ENCODE measurements at places on chromosomes 4 and X. TPM values are rescaled to one million over a fixed set of nuclear protein-coding genes. Genes with fewer than 3 reads are reported as not detected.

DNA sequence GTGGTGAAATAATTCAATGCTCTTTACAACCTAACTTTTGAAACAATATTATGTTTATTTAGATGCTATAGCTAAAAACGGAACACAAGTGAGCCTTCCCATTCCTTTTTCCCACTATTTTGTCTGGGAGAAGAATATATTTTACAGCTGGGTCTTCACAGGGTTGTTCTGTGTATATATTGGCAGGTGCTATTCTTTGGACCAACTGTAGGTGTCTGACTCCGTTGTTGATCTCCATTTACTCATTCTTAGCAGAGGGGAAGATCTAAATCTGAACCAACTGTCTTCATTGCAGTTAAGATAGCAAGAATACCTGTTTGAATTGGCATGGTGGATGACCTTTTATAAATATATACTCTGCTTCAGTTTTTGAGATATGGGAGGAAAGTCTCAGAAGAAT lies 257.4 kb downstream of the CFAP299 start:
- DNase-seq = no peak

GRCh38 chr4:27089186-27089585 lies 228.5 kb downstream of the STIM2 start:
- no peak for DNase-seq

DNA sequence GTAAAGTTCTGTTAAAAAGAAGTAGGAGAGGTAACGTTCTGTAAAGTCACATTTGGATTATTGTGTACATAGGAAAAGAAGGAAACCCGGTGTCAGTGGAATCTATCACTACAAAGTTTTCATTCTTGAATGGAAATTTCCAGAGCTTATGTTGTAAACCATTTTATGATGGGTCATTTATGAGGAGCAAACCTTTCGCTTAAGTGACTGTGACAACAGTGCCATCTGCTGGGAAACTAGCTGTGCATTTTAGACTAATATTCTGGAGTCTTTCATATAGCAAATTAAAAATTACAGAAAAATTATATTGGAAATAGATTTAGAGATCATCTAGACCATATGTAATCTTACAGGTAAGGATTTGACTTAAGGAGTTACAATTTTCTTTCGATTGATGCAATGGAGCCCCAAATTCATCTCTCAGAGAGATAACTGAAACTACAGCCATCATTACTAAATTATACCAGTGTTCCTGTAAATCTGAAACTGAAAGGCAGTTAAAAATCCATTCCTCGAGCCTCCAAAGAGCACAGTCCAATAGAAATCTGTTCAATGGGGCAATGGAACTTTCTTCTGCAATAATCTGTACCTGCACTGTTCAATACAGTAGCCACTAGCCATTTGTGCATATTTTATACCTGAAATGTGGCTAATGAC lies 26.9 kb downstream of the ASB9 start:
- peak; percentile 67 for DNase-seq

DNA sequence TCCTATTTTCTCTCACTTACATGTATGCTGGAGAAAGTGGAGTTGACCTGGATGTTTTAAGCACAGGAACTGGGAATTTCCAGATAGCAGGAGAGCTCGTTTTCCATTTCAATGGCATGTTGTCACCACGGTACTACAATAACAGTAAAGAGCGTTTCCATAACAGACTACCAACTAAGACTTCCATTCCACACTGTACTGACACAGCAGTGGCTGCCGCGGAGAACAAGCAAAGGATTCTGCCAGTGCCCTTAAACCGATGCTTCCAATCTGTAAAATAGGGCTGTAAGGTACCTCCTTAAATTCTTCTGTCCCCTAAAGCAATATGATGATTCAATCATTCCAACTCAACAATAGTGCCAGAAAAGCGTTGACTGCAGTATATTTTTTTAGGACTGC lies 143.9 kb downstream of the KLHL13 start:
- no peak for DNase-seq

DNA sequence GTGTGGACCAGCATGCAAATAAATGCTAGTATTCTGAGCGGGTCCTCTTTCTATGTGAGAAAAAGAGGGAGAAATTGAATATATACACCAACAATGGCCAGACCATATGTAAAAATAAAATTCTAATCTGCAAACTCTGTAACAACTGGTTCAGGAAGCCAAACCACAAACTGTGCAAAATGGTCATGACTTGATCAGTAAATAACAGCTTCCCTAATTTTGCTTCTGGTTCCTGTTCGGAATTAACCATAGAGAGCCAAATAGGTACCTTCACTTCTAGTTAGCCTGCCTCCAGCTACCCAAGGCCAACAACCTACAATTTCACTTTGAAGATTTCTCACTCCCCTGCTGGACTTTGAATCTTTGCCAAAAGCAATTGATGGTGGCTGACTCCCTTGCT lies 1313.2 kb downstream of the ADGRL3 start:
- no peak for DNase-seq

- peak; percentile 50 for DNase-seq
Measured at GRCh38 chr4:1644891-1645657, 39.0 kb downstream of the FAM53A start.

- peak; percentile 56 for DNase-seq
Measured at GRCh38 chr4:38804654-38805295, at the start of gene TLR1. TLR1 (minus strand) TSS chr4:38804791; CDS start chr4:38798831, 5,960 bp downstream.

- DNase-seq = peak; percentile 72
Measured at GRCh38 chrX:10022580-10023245, 55.6 kb downstream of the CLDN34 start.

DNA sequence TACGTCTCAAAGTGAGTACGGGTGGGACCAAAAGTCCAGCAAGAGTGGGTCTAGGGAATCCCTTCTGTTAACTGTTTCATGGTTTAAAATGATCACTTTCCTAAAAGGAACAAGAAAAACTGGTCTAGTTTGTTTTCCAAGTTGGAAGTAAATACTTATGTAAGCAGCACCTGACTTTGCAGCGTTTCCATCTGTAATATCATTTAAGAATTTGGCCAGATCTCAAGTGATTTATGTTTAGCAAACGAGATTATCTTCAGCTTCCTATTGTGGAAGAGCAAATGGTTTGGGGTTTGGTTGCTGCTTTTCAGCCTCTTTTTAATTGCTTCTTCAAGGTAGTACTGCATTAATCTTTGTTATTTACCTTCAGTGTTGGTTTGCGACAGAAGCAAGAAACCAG lies 50.4 kb downstream of the FHIP1A start:
- no peak for DNase-seq

DNA sequence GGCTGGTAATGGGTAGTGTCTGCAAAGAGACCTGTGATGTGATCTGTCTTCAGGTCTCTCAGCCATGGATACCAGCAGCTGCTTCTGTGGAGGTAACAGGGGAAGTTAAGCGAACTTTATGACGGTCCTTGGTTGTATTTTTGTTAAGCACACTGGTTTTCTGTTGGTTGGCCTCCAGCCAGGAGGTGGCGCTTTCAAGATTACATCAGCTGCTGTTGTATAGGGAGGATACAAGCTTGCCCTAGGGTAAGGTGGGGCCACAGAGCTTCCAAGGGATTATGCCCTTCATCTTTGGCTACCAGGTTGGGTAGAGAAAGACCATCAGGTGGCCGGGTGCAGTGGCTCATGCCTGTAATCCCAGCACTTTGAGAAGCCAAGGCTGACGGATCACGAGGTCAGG lies 834.2 kb upstream of the GALNTL6 start:
- no peak for DNase-seq

GRCh38 chr4:118983293-118983692 lies 94.6 kb downstream of the SYNPO2 start:
- no peak for DNase-seq

GRCh38 chrX:10173331-10173900 lies 16.6 kb downstream of the CLCN4 start:
- DNase-seq = peak; percentile 89

DNA sequence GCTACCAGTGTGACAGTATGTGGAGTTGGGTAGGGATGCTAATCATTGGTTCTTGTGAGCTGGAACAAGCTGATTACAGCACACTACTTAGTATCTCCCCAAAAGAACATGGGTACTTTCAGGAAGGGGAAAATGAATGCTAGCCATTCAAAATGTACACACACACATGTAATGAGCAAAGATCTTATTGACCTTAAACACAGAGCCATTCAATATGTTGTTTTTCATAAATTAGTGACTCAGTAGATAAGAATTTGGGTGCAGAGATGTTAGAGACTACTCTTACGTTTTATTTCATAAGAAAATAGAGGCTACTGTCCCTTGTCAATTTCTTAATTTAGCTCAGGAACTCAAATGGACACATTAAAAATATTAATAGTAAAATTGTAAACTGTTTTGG lies 509.5 kb upstream of the ATOH1 start:
- DNase-seq = no peak

VEGFD gene
- polyA plus RNA-seq = not detected

MAGEA8 gene
- polyA plus RNA-seq = not detected

NFXL1 gene
- polyA plus RNA-seq = 6.3 TPM

KLF8 gene
- 1.2 TPM for polyA plus RNA-seq

CNKSR2 gene
- polyA plus RNA-seq = 0.43 TPM

PDZD4 gene
- not detected for polyA plus RNA-seq

GUCY1B1 gene
- 0.56 TPM for polyA plus RNA-seq

SPINK2 gene
- polyA plus RNA-seq = not detected

NKX6-1 gene
- polyA plus RNA-seq = not detected

All from GM23248 (cell line).